ENCODE measurements at places on chromosomes 2 and 18. TPM values are rescaled to one million over a fixed set of nuclear protein-coding genes. Genes with fewer than 3 reads are reported as not detected.
A peak's percentile ranks its signal among the peaks of the same experiment; 100 is the strongest.

DNA sequence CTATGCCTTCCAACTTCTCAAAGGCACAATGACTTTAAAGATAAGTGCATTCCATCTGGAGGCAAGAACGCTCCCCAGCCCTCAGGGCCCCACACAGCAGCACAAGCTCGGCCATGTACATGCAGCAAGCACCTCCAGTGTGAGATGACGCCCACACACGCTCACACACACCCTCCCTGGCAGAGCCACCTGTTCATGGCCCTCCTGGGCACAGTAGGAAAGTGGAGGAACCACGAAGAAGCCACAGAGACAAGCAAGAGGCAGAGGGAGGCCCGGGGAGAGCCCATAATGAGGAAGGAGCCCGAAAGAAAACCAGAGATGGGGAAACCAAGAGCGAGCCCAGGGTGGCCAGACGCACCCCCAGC lies 21.7 kb downstream of the BIN1 start:
- no peak for DNase-seq
- peak overlapping the region; percentile 79 for H3K27ac ChIP-seq
- no peaks in the 10 kb centered on the region for H3K27me3 ChIP-seq
- no peak overlapping the region for H3K4me3 ChIP-seq
- no peaks in the 10 kb centered on the region for H3K36me3 ChIP-seq

DNA sequence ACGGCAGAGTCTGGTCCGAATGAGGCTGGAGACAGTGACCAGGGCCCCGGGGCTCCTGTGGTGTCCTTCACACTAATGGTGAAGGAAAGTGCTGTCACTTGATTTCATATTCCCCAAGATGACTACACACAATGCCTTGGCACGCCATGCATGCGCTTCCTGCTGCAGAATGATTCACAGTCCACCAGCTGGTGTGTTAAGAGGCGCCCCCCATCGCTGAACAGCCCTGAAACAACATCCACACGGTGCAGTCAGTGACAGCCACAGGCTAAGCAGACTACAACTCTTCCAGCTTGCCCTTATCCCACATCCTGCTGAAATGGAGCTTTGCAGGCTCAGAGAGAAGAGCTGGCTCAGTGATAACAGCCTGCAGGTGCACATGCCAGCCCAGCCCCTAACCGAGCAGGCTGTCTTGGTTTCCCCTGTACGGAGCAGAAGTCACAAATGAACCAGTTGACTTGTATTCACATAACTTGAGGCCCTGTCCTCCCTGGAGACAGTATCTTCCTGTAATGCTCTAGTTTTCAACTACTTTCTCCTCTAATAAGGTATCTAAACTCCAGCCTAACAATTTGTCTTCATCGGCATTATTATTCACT lies 24.3 kb upstream of the CDH20 start:
- H3K27ac ChIP-seq: no peak overlapping the region
- no peaks in the 10 kb centered on the region for H3K27me3 ChIP-seq
- DNase-seq: no peak
- H3K36me3 ChIP-seq: no peaks in the 10 kb centered on the region
- H3K4me1 ChIP-seq: no peaks in the 10 kb centered on the region
- H3K4me3 ChIP-seq: no peak overlapping the region

GRCh38 chr18:28411806-28412205 lies 234.9 kb upstream of the CDH2 start:
- H3K4me3 ChIP-seq: no peak overlapping the region
- H3K36me3 ChIP-seq: no peaks in the 10 kb centered on the region
- no peak for DNase-seq
- no peak overlapping the region for H3K27ac ChIP-seq
- no peaks in the 10 kb centered on the region for H3K27me3 ChIP-seq

DSC3 gene
- total RNA-seq: 0.98 TPM

GRCh38 chr2:176653479-176654443 lies 384.5 kb downstream of the MTX2 start:
- no peak overlapping the region for H3K4me3 ChIP-seq
- no peaks in the 10 kb centered on the region for H3K4me1 ChIP-seq
- H3K27ac ChIP-seq: no peak overlapping the region
- no peaks in the 10 kb centered on the region for H3K36me3 ChIP-seq
- H3K27me3 ChIP-seq: no peaks in the 10 kb centered on the region
- DNase-seq: no peak

GRCh38 chr18:23563377-23564043 lies 22.8 kb downstream of the NPC1 start:
- no peaks in the 10 kb centered on the region for H3K27me3 ChIP-seq
- no peak for DNase-seq
- no peak overlapping the region for H3K4me3 ChIP-seq
- no peak overlapping the region for H3K27ac ChIP-seq
- peaks cover 42% of the 10 kb centered on the region for H3K36me3 ChIP-seq

DNA sequence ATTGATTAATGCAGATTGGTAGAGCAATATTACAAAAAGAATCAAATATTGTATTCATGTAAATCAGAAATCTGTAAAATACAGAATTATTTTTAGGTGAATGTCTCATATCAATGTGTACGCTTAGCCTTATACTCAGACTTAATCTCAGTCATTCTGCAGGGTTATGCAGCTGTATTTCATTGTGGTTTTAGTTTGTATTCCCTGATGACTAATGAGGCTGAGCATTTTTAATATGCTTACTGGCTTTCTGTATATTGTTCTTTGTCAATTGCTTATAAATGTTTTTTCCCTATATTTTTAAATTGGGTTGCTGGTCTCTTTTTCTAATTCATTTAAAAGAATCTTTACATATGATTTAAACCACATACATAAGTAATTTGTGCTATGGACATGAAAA lies 50.1 kb downstream of the CDH19 start:
- DNase-seq: no peak
- H3K4me1 ChIP-seq: no peaks in the 10 kb centered on the region
- H3K4me3 ChIP-seq: no peak overlapping the region
- H3K27me3 ChIP-seq: no peaks in the 10 kb centered on the region

CD207 gene
- total RNA-seq: 0.74 TPM

IL36RN gene
- not detected for total RNA-seq

GRB14 gene
- 2.7 TPM for total RNA-seq

- H3K36me3 ChIP-seq: no peaks in the 10 kb centered on the region
- no peaks in the 10 kb centered on the region for H3K27me3 ChIP-seq
- H3K4me1 ChIP-seq: no peaks in the 10 kb centered on the region
- no peak overlapping the region for H3K4me3 ChIP-seq
Measured at GRCh38 chr18:62144338-62144737, 42.5 kb downstream of the PIGN start.

ACVR2A gene
- 11.6 TPM for total RNA-seq

- DNase-seq: no peak
- H3K4me1 ChIP-seq: no peaks in the 10 kb centered on the region
- H3K27me3 ChIP-seq: no peaks in the 10 kb centered on the region
- H3K27ac ChIP-seq: no peak overlapping the region
Measured at GRCh38 chr2:203704430-203704829, 2.0 kb upstream of the CD28 start.

UGT1A9 gene
- not detected for total RNA-seq

DSEL gene
- total RNA-seq: 12.2 TPM

DNA sequence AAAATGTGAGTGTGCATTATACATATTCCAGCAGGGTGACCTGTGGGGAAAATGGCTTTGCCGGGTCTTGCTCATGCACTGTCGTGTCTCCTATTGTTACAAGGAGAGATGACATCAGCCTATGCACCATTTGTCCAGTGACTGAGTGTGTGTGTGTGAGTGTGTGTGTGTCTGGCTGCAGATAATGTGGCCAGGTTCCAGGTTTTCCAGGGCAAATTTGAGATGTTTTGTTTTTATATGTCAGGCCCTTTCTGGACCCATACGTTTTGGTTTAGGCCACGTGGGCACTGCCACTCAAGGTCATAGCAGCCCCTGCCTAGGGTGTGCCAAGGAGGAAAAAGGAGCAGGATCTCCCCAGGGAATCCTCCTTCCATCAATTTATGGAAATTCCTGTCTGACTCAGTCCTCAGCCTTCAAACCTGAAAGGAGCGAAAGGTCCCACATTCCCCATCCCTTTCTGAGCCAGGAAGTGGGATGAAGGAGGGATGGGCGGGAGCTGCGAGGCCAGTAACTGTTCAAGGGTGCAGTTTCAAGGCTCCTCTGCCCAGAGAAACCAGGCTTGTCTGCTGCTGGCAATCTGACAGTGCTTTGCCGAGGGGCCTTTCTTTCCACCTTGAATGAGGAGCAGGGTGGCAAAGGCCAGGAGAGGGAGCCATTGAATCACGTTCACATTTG lies 93.0 kb upstream of the SMAD2 start:
- no peak for DNase-seq
- peaks cover 13% of the 10 kb centered on the region for H3K4me1 ChIP-seq
- H3K36me3 ChIP-seq: no peaks in the 10 kb centered on the region
- H3K4me3 ChIP-seq: no peak overlapping the region

GRCh38 chr18:2111456-2111855 lies 459.8 kb downstream of the METTL4 start:
- H3K27ac ChIP-seq: no peak overlapping the region
- no peak overlapping the region for H3K4me3 ChIP-seq
- DNase-seq: no peak
- H3K36me3 ChIP-seq: no peaks in the 10 kb centered on the region

GRCh38 chr18:24942144-24942543 lies 409.8 kb downstream of the ZNF521 start:
- H3K36me3 ChIP-seq: no peaks in the 10 kb centered on the region
- no peak for DNase-seq
- H3K4me3 ChIP-seq: no peak overlapping the region

SCN2A gene
- total RNA-seq: 1.2 TPM

GRCh38 chr2:164913011-164913410 lies 42.3 kb downstream of the SLC38A11 start:
- no peak for DNase-seq
- peak overlapping the region; percentile 18 for H3K27ac ChIP-seq
- peaks cover 35% of the 10 kb centered on the region for H3K4me1 ChIP-seq
- H3K36me3 ChIP-seq: no peaks in the 10 kb centered on the region
- H3K27me3 ChIP-seq: no peaks in the 10 kb centered on the region

CHRNG gene
- not detected for total RNA-seq

- H3K27me3 ChIP-seq: no peaks in the 10 kb centered on the region
- H3K4me1 ChIP-seq: peaks cover 11% of the 10 kb centered on the region
- no peak overlapping the region for H3K4me3 ChIP-seq
- DNase-seq: no peak
- no peak overlapping the region for H3K27ac ChIP-seq
Measured at GRCh38 chr2:10834068-10834655, 21.6 kb upstream of the PDIA6 start.

DNA sequence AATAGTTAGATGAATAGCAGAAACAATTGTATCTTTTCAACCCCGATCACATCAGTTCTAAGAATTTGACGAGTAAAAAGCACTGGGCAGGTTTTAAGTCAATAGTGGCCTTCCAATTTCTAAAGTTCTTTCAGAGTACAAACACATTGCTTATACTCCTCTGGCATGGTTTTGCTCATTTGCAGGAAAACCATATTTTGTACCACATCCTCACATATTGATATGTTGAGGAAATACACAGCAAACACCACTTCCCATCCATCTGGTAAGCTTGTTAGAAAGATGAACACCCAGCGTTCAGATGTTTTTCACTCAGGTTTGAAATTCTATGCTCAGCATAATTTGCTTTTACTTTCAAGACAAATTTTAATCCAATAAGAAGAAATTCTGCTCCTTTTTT lies 344.6 kb upstream of the ACVR2A start:
- no peak overlapping the region for H3K27ac ChIP-seq
- no peaks in the 10 kb centered on the region for H3K27me3 ChIP-seq
- H3K36me3 ChIP-seq: no peaks in the 10 kb centered on the region
- no peak overlapping the region for H3K4me3 ChIP-seq
- no peaks in the 10 kb centered on the region for H3K4me1 ChIP-seq
- DNase-seq: no peak

GRCh38 chr2:241745276-241745675 lies 10.8 kb downstream of the D2HGDH start:
- H3K4me1 ChIP-seq: peaks cover 5% of the 10 kb centered on the region
- peaks cover 35% of the 10 kb centered on the region for H3K36me3 ChIP-seq
- H3K4me3 ChIP-seq: no peak overlapping the region

GRCh38 chr18:76380791-76381405 lies 114.1 kb downstream of the ZNF516 start:
- H3K36me3 ChIP-seq: peaks cover 22% of the 10 kb centered on the region
- no peak overlapping the region for H3K27ac ChIP-seq
- no peak overlapping the region for H3K4me3 ChIP-seq
- no peak for DNase-seq
- H3K27me3 ChIP-seq: no peaks in the 10 kb centered on the region

EHD3 gene
- 9.8 TPM for total RNA-seq

LOXHD1 gene
- 2.1 TPM for total RNA-seq

DNA sequence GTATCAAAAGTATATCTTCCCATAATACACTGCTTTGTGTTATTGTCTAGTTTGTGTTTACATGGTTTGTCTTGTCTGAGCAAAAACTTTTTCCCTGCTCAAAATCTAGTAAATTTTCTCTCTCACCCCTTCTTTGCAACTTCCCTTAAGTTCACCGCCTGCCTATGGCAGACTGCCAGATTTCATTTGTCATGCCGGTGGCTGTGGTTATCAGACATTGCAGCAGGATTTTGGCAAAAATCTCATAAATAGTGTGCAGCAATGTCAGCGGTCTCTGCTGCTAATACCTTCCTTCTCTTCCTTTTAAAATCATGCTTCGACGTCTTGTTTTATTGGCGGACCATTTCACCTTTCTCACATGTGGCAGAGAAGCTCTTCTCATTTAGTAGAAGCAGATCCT lies 45.6 kb upstream of the TMEM178A start:
- H3K4me3 ChIP-seq: no peak overlapping the region
- H3K4me1 ChIP-seq: peaks cover 17% of the 10 kb centered on the region
- no peak for DNase-seq

GRCh38 chr2:50309503-50309902 lies 722.4 kb downstream of the NRXN1 start:
- no peak for DNase-seq
- H3K4me1 ChIP-seq: no peaks in the 10 kb centered on the region
- H3K4me3 ChIP-seq: no peak overlapping the region
- no peaks in the 10 kb centered on the region for H3K36me3 ChIP-seq

RNF125 gene
- 4.1 TPM for total RNA-seq

GRCh38 chr2:220168891-220169546 lies 541.6 kb downstream of the SLC4A3 start:
- H3K4me3 ChIP-seq: no peak overlapping the region
- H3K27ac ChIP-seq: no peak overlapping the region
- H3K36me3 ChIP-seq: no peaks in the 10 kb centered on the region
- no peaks in the 10 kb centered on the region for H3K27me3 ChIP-seq
- H3K4me1 ChIP-seq: no peaks in the 10 kb centered on the region
- no peak for DNase-seq

GRCh38 chr2:6855860-6856547 lies 9.7 kb downstream of the CMPK2 start:
- H3K27me3 ChIP-seq: no peaks in the 10 kb centered on the region
- peak; percentile 46 for DNase-seq
- H3K27ac ChIP-seq: no peak overlapping the region

GRCh38 chr18:62717169-62717924 lies 2.0 kb downstream of the PHLPP1 start:
- DNase-seq: peak; percentile 59
- H3K4me3 ChIP-seq: peak overlapping the region; percentile 90
- H3K27me3 ChIP-seq: no peaks in the 10 kb centered on the region
- no peaks in the 10 kb centered on the region for H3K36me3 ChIP-seq
- H3K27ac ChIP-seq: peak overlapping the region; percentile 76

- no peak overlapping the region for H3K27ac ChIP-seq
- DNase-seq: no peak
- H3K4me1 ChIP-seq: peaks cover 33% of the 10 kb centered on the region
- H3K4me3 ChIP-seq: no peak overlapping the region
Measured at GRCh38 chr18:76410660-76411417, 84.2 kb downstream of the ZNF516 start.
